ENCODE measurements at places on chromosomes 6 and 20. TPM values are rescaled to one million over a fixed set of nuclear protein-coding genes. Genes with fewer than 3 reads are reported as not detected.

- no peak for DNase-seq
Measured at GRCh38 chr20:37270576-37271420, 9.2 kb upstream of the GHRH start.

DNA sequence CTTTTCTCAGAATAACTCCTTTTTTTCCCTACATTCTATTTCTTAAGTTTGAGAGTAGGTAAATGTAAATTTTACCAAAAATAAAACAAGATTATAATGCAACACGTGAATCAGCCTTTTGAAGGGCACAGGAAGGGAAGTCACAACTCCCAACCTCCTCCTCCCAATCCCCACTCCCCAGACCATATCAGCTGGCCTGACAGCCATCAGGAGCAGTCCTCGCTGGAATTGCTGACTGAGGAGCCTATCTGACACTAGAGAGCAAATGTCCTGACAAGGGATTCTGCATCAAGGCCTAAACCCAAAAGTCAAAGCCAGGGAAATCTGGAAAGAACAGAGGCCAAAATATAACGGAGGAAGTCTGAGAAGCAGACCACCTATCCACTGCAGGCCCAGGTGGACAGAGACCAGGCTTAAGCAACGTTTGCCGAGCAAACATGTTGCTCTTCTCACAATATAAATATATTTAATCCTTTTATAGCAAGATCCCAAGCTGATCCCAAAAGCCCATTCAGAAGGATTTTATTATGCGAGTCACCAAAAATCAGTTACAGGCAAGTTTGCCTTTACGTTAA, 2.5 kb downstream of the RRAGD start:
- no peak for DNase-seq

DNA sequence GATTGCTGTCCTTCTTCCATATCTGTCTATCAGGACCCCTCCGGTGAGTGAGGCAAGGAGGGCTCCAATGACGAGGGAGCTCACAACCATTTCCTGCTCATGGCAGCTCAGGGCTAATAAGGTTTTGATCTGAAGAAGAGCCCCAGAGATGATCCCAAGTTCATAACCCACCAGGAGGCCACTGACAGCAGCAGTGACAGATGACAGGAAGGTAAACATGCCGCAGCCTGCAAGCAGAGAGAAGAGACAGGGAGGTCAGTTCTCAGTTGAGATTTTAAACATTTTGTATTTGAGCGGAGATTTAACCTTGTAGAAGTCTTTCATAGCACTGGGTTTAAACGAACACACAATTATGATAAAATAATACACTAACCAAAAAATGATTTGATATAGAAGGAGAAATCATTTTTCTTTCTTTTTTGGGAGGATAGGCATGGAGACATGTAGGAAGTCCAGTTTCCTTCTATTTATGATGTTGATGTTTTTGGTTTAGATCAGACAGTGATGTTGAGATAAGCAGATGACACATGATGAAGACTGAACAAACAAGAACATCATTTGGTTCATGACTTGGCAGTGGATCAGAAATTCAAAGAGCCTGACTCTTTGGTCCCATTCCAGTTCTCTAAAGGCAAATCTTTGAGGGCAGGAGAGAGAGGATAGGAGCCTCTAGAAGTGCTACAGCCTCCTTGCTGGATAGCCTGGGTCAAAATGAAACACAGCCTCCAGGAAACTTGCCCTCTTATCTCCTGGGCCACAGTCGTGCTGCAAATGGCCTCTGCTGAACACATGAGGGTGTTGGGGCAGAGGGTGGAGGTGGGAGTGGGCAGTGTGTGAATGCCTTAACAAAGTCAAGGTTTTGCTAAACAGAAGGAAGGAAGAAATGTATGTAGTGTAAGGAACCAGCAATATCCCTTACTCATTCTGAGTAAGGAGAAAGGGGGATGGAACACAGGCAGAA, 22.6 kb downstream of the SLC2A12 start:
- no peak for DNase-seq

GRCh38 chr6:19869464-19869863, 32.3 kb downstream of the ID4 start:
- DNase-seq: no peak

C6orf52 gene
- total RNA-seq: not detected

HDGFL1 gene
- not detected for total RNA-seq

AIF1 gene
- total RNA-seq: 91.0 TPM

VIP gene
- total RNA-seq: 0.48 TPM

OTOR gene
- not detected for total RNA-seq

Data from omental fat pad (tissue), 4 donors.